Progenitor cell of endocrine pancreas (in vitro differentiated cells): ENCODE measurements at places on chromosomes 2 and 18. TPM values are rescaled to one million over a fixed set of nuclear protein-coding genes. Genes with fewer than 3 reads are reported as not detected.

GRCh38 chr2:140786585-140786984 lies 1344.2 kb downstream of the LRP1B start:
- no peaks in the 10 kb centered on the region for H3K36me3 ChIP-seq
- H3K4me1 ChIP-seq, result peaks cover 4% of the 10 kb centered on the region
- DNase-seq, result no peak
- no peak overlapping the region for H3K4me3 ChIP-seq

GRCh38 chr2:141029428-141030078 lies 1101.3 kb downstream of the LRP1B start:
- H3K27ac ChIP-seq, result no peak overlapping the region
- no peak for DNase-seq
- H3K4me3 ChIP-seq, result no peak overlapping the region
- no peaks in the 10 kb centered on the region for H3K4me1 ChIP-seq

ADAM23 gene
- 16.0 and 19.9 TPM in 2 replicates for total RNA-seq

DNA sequence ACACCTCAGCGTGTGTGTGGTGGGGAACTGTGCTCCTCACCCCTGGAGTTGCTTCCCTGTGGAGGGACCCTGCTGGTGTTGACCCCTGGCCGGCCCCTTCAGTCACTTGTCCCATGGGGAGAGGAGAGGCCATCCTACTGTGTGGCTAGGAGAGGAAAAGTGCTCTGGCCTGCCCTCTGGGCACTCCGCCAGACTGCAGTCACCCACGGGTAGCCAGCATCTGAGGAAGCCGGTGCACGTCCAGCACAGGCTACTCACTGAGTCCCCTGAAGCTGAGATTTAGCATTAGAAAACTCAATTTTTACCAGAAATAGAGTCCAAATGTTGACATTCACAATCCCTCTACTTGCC lies 211.5 kb upstream of the RAB6C start:
- no peak for DNase-seq
- H3K4me1 ChIP-seq, result no peaks in the 10 kb centered on the region
- peaks cover 18% of the 10 kb centered on the region for H3K27me3 ChIP-seq
- no peak overlapping the region for H3K4me3 ChIP-seq
- H3K27ac ChIP-seq, result no peak overlapping the region

DNA sequence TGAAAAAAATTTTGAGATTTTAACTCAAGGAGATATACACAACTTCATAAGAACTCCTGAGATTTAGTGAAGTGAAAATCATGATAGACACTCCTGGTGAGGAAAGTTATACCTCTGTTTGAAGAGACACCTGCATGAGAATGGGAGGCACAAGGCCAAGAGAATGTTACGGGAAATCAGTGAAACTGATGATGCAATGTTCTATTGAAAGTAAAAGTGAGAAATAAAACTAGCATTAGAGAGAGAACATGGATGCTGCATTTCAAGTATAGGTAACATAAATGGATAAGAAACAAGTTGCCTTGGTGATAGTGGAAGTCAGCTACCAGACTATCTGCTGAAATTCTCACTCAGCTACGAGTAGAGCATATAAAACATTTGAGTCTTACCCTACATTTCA lies 562.1 kb upstream of the FANCL start:
- no peaks in the 10 kb centered on the region for H3K4me1 ChIP-seq
- H3K27ac ChIP-seq, result no peak overlapping the region
- H3K27me3 ChIP-seq, result no peaks in the 10 kb centered on the region
- DNase-seq, result no peak

DNA sequence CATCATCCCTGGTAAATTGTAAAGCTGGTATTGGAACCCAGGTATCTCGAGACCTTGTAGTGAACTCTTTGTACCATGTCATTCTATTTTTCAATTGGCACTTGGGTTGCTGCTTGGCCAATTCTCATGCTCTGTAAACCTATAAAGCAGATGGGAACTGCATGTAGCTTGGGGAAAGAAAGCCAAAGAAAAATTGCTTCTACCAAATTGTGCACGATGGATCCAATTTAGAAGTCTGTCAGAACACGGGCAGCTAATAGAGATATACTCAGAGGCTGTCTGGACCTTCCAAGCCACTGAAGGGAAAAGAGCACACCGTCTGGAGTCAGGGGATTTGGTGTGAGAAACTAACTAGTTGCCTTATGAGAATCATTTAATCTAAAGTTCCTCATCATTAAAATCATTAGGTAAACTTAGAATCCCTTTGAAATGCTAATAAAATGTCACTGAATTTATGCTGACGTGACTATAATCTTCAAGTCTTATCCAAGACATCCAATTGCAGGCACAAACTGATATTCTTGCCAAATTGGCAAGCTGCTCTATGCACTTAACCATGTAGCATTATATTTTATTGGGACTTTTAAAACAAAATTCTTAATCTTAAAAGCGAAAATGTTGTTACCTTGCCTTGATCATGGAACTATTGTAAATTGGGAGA lies 206.8 kb downstream of the DCC start:
- H3K27ac ChIP-seq, result no peak overlapping the region
- DNase-seq, result no peak
- H3K4me3 ChIP-seq, result no peak overlapping the region
- no peaks in the 10 kb centered on the region for H3K4me1 ChIP-seq
- H3K36me3 ChIP-seq, result no peaks in the 10 kb centered on the region
- H3K27me3 ChIP-seq, result peaks cover 9% of the 10 kb centered on the region

- DNase-seq, result no peak
- H3K27ac ChIP-seq, result no peak overlapping the region
- peaks cover 1% of the 10 kb centered on the region for H3K36me3 ChIP-seq
- H3K4me3 ChIP-seq, result no peak overlapping the region
Observed at GRCh38 chr18:24949908-24950307, 402.1 kb downstream of the ZNF521 start.

GRCh38 chr18:74040008-74040407 lies 107.6 kb downstream of the FBXO15 start:
- no peak overlapping the region for H3K4me3 ChIP-seq
- H3K27ac ChIP-seq, result no peak overlapping the region
- no peaks in the 10 kb centered on the region for H3K36me3 ChIP-seq
- no peaks in the 10 kb centered on the region for H3K27me3 ChIP-seq
- DNase-seq, result no peak

GRCh38 chr18:80106482-80107051 lies 2.5 kb upstream of the ADNP2 start:
- H3K4me3 ChIP-seq, result peak overlapping the region; percentile 13
- H3K27me3 ChIP-seq, result no peaks in the 10 kb centered on the region
- H3K4me1 ChIP-seq, result peaks cover 28% of the 10 kb centered on the region
- no peaks in the 10 kb centered on the region for H3K36me3 ChIP-seq
- peak overlapping the region; percentile 59 for H3K27ac ChIP-seq

ARHGEF4 gene
- 5.6 and 6.5 TPM in 2 replicates for total RNA-seq

- DNase-seq, result no peak
- no peaks in the 10 kb centered on the region for H3K27me3 ChIP-seq
- H3K36me3 ChIP-seq, result no peaks in the 10 kb centered on the region
- no peak overlapping the region for H3K27ac ChIP-seq
- no peaks in the 10 kb centered on the region for H3K4me1 ChIP-seq
Observed at GRCh38 chr2:100358554-100358953, 36.3 kb upstream of the LONRF2 start.

DNA sequence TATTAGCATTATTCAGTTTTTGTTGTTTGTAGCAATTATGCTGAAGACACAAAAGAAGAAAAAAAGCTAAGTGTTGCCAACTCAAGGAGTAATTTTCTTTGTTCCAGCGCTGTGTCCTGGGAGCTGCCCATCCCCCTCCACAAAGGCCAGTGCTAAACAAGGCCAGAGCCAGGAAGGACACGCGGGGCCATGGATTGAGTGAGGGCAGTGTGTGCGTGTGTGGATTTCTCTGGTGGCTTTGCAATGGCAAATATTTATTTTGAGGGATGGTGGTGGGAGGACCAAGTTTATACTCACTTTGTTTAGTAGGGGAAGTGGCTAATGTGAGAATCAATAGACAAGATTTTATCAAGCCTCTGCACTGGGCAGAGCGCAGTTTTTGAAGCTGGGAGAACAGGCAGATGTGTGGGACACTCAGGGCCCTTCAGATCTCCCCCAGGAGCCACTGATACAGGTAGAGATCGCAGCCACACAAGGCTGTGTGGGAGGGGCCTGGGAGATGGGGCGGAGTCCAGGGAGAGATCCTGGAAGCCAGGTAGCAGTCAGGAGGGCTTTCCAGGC lies 11.4 kb downstream of the AGAP1 start:
- H3K27me3 ChIP-seq, result no peaks in the 10 kb centered on the region
- no peak for DNase-seq
- peaks cover 52% of the 10 kb centered on the region for H3K4me1 ChIP-seq
- no peak overlapping the region for H3K4me3 ChIP-seq
